ENCODE measurements at places on chromosomes 6 and 20. TPM values are rescaled to one million over a fixed set of nuclear protein-coding genes. Genes with fewer than 3 reads are reported as not detected.

CRISP3 gene
- total RNA-seq, result not detected

REM1 gene
- total RNA-seq, result not detected

GRCh38 chr6:110566346-110567125, 90.1 kb upstream of the SLC22A16 start:
- DNase-seq, result no peak

DNA sequence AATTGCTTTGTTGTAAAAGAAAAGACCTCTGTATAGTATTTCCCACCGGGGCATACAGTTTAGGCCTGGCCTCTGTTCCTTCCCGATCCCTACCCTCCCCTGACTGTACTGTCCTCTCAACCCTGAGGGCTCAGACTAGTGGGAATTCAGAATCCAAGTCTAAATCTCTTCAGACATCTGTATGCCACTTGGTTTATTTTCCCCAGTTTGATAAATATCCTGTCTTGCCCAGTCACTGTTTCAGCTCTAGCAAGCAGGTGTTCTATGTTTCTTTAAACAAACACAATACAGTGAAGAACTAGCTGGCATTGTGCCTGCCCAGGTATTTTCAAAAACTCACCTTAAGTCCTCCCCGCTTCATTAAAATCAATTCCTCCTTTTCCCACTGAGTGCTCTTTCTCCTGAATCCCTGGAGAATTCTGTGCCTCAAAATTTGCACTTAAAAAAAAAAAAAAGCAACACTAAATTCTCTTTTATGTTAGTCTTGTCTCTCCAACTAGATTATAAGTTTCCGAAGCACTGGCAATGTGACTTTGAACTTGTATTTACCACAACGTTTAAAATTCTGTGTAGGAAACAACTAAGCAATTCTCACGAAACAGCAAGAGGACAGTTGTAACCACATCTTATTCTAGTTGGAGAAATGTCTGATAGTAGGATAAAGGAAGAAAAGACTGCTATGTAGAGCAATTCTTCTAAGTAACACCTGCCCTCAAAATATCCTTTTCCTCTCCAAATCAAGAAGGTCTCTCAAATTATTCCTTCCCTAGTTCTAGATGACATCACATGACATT, 112.0 kb upstream of the CARMIL1 start:
- no peak for DNase-seq
